ENCODE measurements at places on chromosomes 12 and 14. TPM values are rescaled to one million over a fixed set of nuclear protein-coding genes. Genes with fewer than 3 reads are reported as not detected.
A peak's percentile ranks its signal among the peaks of the same experiment; 100 is the strongest.

DNA sequence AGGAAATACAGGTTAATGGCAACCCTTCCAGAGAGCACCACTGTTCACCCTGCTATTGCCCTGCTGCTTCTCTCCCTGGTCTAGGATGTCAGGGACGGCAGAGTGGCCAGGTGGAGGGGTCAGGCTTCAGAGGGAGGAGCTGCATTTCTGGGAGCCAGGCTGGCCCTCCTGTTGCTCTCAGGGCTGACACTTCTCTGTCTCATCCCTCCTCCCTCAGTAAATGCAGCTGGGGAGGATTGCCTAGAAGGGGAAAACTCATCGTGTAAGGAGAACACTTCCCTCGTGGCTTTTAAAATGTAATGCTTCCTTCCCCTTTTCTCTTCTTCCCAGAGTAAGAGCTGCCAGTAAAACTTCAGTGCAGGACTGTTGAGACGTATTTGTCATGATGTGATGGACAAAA is 20.8 kb downstream of the SUSD6 start:
- no peaks in the 10 kb centered on the region for H3K27me3 ChIP-seq
- H3K36me3 ChIP-seq, result no peaks in the 10 kb centered on the region
- peaks cover 32% of the 10 kb centered on the region for H3K4me1 ChIP-seq
- DNase-seq, result no peak

FGD4 gene
- 52.9 TPM for total RNA-seq

- no peak overlapping the region for H3K27ac ChIP-seq
- H3K27me3 ChIP-seq, result no peaks in the 10 kb centered on the region
- no peaks in the 10 kb centered on the region for H3K36me3 ChIP-seq
- H3K4me1 ChIP-seq, result no peaks in the 10 kb centered on the region
Measured at GRCh38 chr14:52303236-52303635, 10.9 kb upstream of the PTGER2 start.

DNA sequence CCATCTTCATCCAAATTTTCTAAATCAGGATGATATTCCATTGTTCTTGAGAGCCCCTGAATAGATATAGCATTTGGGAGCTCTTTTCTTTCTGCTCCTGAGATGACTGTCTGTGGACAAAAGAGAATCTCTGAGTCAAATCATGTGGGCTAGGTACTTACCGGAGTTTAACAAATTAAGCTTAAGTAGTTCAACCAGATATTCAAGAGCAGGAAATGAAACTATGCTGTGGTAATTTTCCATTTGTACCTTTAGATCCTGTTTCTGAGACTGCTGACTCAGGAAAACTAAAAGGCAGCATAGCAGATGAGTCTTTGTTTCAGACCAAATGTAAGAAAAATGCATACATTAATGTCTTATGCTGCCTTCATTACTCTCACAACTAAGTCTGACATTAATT is at the start of gene CLEC7A:
Gene CLEC7A (minus strand): TSS at position 158 of the 400 bp plus-strand sequence. CDS start 117 bp downstream, at position 41.
- H3K36me3 ChIP-seq, result no peaks in the 10 kb centered on the region
- H3K4me1 ChIP-seq, result no peaks in the 10 kb centered on the region
- no peak within 1 kb of the TSS for H3K4me3 ChIP-seq

DNA sequence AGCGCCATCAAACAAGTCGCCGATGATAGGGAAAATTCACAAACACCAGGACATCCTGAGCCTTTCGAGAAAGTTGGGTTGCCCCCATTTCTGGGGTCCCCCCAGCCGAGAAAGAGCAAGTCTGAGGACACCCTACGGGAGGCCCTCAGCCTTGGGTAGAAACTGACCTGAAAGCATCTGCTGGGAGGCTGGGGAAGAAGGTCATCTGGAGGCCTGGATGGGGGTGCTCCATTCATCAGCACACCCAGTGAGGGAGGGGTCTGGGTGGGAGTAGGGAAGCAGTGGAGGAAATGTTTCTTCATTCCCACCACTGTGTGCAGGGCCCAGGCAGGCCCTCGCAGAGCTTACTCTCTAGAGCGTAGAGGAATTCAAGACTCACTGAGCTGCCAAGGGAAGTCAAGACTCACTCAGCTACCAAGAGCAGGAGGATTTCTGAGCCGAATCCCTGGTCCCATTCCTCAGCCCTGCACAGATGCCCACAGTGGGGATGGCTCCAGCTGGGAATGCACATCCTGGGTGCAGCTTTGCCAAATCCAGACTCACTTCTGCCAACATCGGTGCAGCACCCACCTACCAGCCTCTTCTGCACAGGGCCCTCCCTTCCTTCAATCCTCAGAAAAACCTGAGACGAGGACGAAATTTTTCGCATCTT is 38.1 kb downstream of the DIO3 start:
- H3K36me3 ChIP-seq, result no peaks in the 10 kb centered on the region
- no peaks in the 10 kb centered on the region for H3K27me3 ChIP-seq
- H3K27ac ChIP-seq, result no peak overlapping the region
- H3K4me1 ChIP-seq, result no peaks in the 10 kb centered on the region

GRCh38 chr14:74905595-74906142 is 17.4 kb downstream of the RPS6KL1 start:
- DNase-seq, result peak; percentile 84
- H3K4me1 ChIP-seq, result no peaks in the 10 kb centered on the region
- H3K36me3 ChIP-seq, result no peaks in the 10 kb centered on the region

DNA sequence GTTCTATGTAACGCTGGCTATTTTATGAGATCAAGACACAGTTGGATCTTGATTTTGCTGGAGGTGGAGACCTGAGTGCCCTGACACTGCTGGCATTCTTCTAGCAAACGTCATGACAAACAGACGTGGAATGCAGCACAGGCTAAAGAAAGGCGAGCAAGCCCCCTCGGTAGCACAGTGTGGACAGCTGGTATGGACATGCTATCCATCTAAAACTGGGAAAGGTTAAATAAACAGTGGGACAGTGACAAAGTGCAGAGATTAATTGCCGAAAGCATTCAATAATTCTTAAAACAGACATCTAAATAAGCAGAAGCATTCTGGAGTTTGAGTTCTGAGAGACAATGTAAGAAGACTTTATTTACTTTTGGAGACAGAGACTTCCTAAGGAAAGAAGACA is 237.2 kb downstream of the FBXL14 start:
- no peak overlapping the region for H3K4me3 ChIP-seq
- H3K27me3 ChIP-seq, result no peaks in the 10 kb centered on the region
- H3K27ac ChIP-seq, result no peak overlapping the region
- no peaks in the 10 kb centered on the region for H3K36me3 ChIP-seq
- H3K4me1 ChIP-seq, result peaks cover 6% of the 10 kb centered on the region

DNA sequence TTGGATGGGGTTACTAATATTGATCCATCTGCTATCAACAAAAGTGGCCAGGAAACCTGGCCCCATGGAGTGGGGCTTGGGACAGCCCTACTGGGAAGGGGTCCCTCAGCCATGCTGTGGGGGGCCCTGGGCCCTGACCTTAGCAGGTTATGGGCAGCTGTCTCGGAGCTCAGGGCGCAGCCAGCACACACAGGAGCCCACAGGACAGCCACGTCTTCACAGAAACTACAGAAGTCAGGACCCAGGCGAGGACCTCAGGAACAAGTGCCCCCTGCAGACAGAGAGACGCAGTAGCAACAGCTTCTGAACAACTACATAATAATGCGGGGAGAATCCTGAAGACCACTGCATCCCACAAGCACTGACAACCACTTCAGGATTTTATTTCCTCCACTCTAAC is 11.9 kb upstream of the FKBP11 start:
- H3K4me3 ChIP-seq, result no peak overlapping the region
- DNase-seq, result no peak
- H3K27me3 ChIP-seq, result no peaks in the 10 kb centered on the region
- no peak overlapping the region for H3K27ac ChIP-seq
- H3K4me1 ChIP-seq, result no peaks in the 10 kb centered on the region

- peak; percentile 58 for DNase-seq
- peak overlapping the region; percentile 63 for H3K4me3 ChIP-seq
- no peaks in the 10 kb centered on the region for H3K36me3 ChIP-seq
- H3K27ac ChIP-seq, result peak overlapping the region; percentile 81
Measured at GRCh38 chr12:21773263-21773741, 1.2 kb downstream of the KCNJ8 start.

PRB2 gene
- not detected for total RNA-seq

TSHR gene
- total RNA-seq, result not detected

DNA sequence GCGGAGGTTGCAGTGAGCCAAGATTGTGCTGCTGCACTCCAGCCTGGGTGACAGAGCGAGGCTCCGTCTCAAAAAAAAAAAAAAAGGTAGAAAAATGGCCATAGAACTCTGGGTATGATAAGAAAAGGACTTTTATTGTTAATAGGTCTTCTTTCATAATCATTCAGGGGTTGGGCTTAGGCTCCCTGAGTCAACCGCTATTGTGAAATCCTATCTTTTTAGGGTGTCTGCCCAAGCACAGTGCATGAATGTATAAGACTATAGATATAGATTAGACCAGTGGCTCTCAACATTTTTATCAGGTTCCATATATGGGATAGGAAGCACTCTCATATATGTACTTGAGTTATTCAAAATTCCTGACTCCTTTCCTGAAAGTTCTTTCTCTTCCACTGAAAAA is 48.7 kb upstream of the USP15 start:
- H3K36me3 ChIP-seq, result no peaks in the 10 kb centered on the region
- no peak overlapping the region for H3K27ac ChIP-seq
- no peak for DNase-seq
- H3K4me3 ChIP-seq, result no peak overlapping the region

RNU4-1 gene
- total RNA-seq, result 3,570 TPM

GRCh38 chr12:97572220-97572619 is 109.6 kb downstream of the RMST start:
- no peaks in the 10 kb centered on the region for H3K27me3 ChIP-seq
- H3K4me3 ChIP-seq, result no peak overlapping the region
- no peaks in the 10 kb centered on the region for H3K4me1 ChIP-seq
- no peak overlapping the region for H3K27ac ChIP-seq
- no peaks in the 10 kb centered on the region for H3K36me3 ChIP-seq

- no peak for DNase-seq
- H3K36me3 ChIP-seq, result no peaks in the 10 kb centered on the region
- H3K27me3 ChIP-seq, result no peaks in the 10 kb centered on the region
- H3K27ac ChIP-seq, result no peak overlapping the region
Measured at GRCh38 chr12:113030875-113031525, 25.5 kb upstream of the DTX1 start.

Measured in ovary (tissue), 10 donors.